Daoy (cell line): ENCODE measurements at places on chromosomes 2 and 18. TPM values are rescaled to one million over a fixed set of nuclear protein-coding genes. Genes with fewer than 3 reads are reported as not detected.

DNA sequence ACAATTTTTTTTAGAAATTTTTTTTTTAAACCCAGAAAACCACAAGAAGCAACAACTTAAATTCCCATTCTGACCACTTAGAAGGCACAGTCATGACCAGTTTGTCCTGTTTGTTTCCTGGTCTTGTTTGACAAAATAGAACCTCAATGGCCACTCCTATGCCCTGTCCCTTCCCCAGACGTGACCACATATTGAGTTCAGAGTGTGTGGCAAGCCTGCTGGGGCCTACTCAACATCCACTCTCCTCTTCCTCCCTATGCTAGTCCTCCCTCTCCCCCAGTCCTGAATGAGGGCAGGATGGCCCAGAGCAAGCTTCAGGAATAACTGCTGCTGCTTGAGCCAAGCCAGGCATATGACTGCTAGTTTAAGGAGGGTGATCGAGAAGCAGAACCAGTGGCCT, 89.6 kb downstream of the PRELID3A start:
- DNase-seq = no peak

CAPN13 gene
- total RNA-seq = not detected in 2 replicates

DNA sequence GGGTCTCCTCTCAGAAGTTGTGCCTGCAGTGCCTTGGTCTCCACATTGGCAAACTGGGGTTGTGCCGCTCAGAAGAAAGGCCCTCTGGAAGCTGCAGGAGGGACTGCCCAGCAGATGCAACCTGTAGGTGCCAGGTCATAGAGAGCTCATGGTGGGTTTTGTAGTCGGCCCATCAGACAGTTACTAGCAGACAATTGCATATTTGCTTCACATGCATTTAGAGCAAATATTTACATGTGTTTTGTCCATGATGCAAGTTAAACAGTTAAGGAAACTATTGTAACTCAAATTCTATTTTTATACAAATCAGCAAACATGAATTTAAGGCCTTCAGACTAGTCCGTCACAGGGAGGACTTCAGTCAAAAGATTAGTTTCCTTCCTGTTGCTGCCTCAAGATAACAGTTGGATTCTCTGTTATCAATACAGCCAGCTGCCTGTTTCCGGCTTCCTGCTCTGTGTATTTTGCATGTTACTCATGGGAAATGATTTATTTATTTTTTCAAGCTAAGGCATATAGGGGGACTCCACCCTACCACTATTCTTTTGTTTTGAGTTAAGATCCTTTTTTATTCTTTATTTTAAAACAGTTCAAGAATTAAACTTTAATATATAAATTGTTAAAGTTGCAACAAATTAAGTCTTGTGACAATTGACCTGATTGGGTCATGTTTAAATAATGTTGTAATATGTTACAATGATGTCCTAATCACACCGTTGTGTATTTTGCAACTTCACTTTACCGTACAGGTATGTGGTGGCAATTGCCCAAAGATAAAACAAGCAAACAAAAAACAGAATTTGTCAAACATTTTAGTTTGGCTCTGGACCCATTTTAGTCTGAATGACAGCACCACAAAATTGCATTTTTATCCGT, 133.5 kb downstream of the SPTBN1 start:
- peak; percentile 43 for DNase-seq

GRCh38 chr2:139365189-139365588, 585.0 kb upstream of the NXPH2 start:
- DNase-seq = no peak

GAL3ST2 gene
- total RNA-seq = not detected in 2 replicates

CRYBA2 gene
- total RNA-seq = 2.2 and 4.3 TPM in 2 replicates

ANKRD12 gene
- total RNA-seq = 7.3 and 11.1 TPM in 2 replicates

HNMT gene
- 1.6 and 7.1 TPM in 2 replicates for total RNA-seq

- no peak for DNase-seq
Observed at GRCh38 chr18:73859837-73860397, 287.7 kb downstream of the FBXO15 start.

PRLH gene
- not detected in 2 replicates for total RNA-seq

DNA sequence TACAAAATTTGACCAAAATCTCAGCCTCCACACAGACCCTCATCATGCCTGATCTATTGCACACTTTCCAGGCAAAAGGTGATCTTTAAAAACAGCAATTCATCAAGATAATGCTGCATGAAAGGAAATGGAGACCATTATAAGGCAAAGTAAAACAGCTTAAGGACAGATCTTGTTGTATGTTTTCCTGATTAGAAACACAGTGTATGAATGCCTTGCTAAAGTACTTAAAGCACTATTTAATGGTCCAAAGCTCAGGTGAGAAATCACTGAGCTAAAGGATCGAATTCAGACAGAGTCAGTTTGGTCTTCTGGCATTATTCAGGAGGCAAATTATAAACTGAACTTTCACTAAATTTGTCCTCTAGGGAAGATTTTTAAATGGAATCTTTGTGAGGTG, 18.7 kb upstream of the FTCDNL1 start:
- DNase-seq = no peak

RRM2 gene
- total RNA-seq = 155 and 162 TPM in 2 replicates

DNA sequence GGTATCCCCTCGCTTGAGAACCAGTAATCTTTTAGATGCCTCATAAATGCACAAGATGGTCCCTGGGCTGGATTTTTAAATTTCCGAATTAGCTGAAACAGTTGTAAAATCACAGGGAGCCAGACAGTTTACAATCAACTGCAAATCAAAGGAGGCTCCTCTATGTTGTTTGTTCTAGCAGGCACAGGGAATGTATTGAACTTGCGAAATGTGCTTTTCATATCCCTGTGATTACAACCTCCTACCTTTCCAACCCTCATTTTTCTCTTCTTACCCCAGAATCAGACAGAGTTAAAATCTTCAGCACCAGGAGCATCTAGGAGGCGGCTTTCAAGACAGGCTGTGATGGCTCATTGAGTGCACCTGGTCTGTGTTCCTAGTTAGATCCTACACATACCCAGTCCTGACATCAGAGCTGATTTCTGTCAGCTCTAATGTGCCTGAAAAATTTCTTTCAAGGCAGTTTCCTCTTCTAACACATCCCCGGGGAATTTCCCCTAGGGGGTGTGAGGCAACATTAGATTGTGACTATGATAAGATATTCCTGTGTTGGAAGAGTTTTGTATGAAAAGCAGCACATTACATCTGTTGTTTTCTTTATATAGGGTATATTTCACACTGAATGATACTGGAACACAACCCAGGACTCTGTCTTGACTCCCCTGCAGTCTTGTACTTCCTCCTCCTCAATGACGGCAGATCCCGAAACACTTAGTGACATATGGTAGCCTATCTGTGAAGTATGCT, 17.9 kb upstream of the CAVIN2 start:
- no peak for DNase-seq

GRCh38 chr2:241720099-241720498, 14.3 kb upstream of the D2HGDH start:
- DNase-seq = no peak

- DNase-seq = peak; percentile 71
Observed at GRCh38 chr2:85409845-85410583, at the start of gene CAPG. Gene CAPG, minus strand, starts transcription at chr2:85410366. Its CDS starts 8,221 bp downstream, at chr2:85402145.

ST3GAL5 gene
- total RNA-seq = 24.5 and 31.9 TPM in 2 replicates

DNA sequence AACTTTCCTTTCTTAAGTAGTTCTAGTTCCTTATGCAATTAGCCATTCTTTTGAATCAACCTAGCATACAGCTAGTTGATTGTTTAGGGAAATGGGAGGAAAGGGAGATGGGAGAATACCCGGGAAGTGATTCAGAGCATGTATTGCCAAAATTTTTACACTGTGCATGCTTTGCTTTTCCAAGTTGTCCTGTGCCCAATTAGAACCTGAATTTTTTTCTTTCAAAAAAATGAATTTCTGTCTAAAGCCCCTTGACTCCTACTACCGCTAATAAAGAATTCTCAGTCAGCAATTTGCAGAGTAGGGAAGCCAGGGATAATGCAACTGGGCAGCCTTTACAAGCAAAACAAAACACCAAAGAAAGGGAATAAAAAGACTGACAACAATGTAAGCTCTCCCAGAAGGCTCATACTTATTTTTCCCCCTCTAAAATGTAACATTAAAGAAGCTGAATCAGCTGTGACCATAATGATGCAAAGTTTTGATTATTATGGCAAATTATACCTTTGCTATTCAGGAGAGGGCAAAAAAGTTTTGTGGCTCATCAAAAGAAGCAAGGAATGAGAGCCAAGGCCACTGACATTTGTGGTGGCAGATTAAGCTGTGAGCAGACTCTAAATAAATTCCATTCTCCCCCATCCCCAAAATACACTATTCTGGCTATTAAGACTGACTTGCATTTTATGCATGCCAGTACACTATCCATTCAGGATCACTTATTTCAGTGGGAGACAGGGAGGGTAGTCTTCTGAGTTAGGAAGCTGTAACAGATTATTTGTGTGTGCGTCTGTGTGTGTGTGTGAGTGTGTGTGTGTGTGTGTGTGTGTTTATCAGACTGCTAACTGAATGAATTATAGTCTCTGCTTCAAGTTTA, 174.3 kb downstream of the ERBB4 start:
- DNase-seq = peak; percentile 6

DNA sequence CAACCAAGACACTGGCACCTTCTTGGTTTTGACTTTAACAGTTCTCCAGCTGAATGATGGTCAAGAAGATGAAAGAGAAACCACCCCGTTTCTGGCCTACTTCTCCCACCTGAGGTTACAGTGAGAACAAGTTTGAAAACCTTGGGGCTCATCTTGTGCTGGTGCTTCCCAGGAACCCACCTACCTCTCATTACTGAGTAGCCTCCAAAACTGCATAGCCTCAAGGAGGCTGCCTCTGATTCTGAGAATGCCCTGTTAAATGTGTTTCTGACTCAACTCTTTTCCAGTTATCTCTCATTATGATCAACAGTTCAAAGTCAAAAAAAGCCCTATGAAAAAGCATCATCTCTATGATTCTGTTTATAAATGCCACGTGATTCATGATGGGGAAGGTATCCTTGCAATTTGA, 121.9 kb downstream of the CACNB4 start:
- no peak for DNase-seq

CRYGC gene
- not detected in 2 replicates for total RNA-seq

GRCh38 chr2:181785691-181786344, 105.5 kb upstream of the NEUROD1 start:
- peak; percentile 66 for DNase-seq

DNA sequence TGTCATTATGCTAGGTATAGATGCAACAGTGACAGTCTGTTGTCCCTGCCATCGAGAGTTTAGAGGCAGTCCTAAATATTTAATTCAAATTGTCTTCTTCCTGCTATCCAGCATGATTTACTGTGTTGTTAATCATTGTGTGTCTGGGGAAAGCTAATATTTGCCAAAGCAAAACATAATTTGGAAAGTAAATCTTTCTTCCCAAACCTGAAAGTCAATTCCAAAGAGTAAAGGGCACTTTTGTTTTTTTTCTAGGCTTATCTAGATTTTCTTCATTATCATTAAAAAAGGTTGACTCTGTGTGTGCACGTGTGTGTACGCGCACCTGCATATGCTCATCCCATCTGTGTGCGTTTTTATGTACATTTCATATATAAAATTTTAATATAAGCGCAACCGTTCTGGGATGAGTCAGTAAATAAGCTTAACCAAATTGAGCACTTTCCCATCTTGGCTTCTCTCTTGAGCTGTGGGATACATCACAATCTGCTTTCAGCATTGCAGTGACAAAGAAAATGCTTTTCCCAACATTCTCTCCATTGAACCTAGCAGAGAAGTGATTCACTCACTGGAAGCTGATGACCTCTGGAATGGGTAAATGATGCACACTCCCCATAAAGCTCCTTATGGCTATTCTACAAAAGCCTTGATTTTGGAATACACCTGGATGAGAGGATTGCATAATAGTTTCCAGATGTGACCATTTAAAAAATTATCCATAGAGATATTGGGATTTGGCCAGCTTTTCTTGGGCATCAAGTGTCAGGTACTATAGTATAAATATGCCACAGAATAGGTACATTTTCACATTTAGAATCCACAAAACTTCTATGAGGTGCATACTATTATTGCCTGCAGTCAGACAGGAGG, 488.4 kb downstream of the ADCYAP1 start:
- DNase-seq = no peak

DNA sequence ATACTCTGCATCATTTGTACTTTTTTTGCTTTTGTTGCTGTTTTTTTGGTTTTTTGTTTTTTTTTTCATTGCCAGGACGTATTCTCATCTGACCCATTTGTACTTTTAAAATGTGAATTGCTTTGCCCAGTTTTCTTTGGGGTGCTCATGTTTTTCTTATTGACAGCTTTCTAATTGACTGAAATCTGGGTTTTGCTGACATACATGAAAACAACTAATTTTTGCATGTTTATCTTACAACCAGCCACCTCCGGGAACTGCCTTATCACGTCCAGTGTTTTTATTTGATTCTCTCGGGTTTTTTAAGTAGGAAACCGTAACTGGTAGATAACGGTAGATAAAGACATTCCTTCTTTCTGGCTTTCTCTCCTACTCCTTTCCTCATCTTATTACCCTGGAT, 38.6 kb downstream of the SNORC start:
- no peak for DNase-seq

- no peak for DNase-seq
Observed at GRCh38 chr2:40062381-40062780, 283.3 kb upstream of the THUMPD2 start.

DNA sequence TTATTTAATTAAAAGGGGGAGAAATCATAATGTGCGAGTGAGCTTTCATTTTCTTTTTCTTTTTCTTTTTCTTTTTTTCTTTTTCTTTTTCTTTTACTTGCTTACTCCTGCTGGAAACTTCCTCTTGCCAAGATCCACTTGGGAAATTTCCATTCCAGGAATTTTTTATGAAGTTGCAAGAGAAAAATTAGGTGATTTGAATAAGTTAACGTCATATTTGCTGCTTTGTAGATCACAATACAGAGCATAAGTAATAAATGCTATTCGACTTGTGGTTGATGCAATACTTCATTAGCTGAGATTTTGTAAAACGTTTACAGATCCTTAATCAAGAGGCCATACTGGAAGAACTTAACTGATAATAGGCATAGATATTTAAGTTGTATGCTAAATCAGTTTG, 354.7 kb upstream of the SMIM21 start:
- no peak for DNase-seq

CYRIA gene
- total RNA-seq = 0.48 and 0.80 TPM in 2 replicates

DNA sequence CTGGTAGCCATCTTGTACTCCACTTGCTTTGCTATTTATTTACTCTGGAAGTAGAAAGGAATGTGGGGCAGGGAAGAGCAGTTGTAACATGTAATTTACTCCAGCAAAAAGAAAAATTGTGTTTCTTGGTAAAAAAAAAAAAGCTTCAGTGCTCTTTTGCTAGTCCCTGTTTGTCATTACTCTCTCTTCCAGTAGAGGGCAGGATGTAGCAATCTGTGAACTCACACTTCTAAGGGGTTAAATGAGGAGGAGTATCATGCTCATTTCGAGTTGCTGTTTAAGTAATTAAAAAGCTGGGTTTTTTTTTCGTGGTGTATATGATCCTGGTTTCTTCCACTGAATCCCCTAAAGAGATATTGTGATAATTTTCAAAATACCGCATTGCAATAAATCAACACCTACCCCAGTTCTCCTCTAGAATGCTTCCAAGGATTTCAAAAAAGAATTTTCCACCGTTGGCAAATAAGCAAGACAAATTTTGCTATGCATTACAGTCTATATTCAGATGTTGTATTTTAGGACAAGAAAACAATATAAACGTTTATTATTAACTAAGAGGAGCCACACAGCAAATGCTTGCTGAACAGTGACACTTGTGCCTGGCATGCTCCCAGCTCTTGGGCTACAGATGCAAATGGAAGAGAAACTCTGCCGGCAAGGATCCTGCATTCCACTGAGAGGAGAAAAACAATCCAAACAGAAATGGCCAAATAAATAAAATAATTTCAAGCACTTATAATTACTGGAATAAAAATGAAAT, 261.6 kb downstream of the ASXL3 start:
- DNase-seq = peak; percentile 53
